Smooth muscle cell of bladder (primary cell): ENCODE measurements at places on chromosomes 7 and 10. TPM values are rescaled to one million over a fixed set of nuclear protein-coding genes. Genes with fewer than 3 reads are reported as not detected.

Gene GPR15LG
- total RNA-seq, result not detected in 2 replicates

Gene ZNF485
- total RNA-seq, result 1.7 and 1.9 TPM in 2 replicates

Gene BPGM
- 30.0 and 36.0 TPM in 2 replicates for total RNA-seq

Gene AUTS2
- total RNA-seq, result 2.3 and 6.2 TPM in 2 replicates
